ENCODE measurements at places on chromosomes 3 and 15.

- DNase-seq, result no peak
These were observed 54.7 kb upstream of the CTNNB1 start for GRCh38 chr3:41144631-41145030.

DNA sequence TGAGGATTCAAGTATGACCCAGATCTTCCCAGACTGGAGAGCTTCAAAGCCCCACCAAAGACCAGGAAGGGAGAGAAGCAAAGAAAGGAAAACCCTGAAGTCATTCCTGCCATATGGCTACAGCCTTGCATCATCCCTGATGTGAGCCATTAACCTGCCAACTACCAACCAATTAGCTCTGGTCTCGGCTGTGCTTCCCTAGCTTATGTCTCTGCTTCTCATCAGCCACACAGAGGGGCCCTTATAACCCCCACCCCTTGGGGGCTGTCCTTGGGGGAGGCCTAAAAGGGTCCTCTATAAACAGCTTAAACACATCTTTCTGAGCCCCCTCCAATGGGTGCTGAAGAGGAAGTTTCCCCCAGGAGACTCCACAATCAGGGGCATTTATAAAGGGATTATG, 52.8 kb downstream of the NOX5 start:
- DNase-seq, result no peak

- DNase-seq, result no peak
These were observed 10.9 kb downstream of the SMAD3 start for GRCh38 chr15:67076147-67076843.

- DNase-seq, result no peak
These were observed 6.9 kb downstream of the CRBN start for GRCh38 chr3:3172627-3173026.

DNA sequence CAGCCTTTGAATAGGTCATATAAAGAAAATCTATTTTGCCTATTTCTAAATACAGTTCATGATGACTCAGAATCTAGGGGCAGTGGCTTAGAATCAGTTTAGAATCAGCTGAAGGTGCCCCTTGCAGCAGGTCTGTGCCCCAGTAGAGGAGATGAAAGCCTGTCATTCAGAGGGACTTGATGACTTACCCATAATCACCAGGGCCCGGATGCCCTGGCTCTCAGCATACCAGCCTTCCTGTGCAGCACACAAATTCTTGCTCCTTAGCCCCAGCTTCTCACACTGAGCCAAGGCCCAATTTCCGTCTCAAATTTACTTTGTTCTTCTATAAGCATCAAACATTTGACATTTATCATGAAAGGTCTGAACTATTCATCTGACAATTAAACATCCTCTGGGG, 83.2 kb upstream of the EOMES start:
- no peak for DNase-seq

- peak; percentile 36 for DNase-seq
These were observed 263.0 kb downstream of the TLE3 start for GRCh38 chr15:69834761-69835160.

DNA sequence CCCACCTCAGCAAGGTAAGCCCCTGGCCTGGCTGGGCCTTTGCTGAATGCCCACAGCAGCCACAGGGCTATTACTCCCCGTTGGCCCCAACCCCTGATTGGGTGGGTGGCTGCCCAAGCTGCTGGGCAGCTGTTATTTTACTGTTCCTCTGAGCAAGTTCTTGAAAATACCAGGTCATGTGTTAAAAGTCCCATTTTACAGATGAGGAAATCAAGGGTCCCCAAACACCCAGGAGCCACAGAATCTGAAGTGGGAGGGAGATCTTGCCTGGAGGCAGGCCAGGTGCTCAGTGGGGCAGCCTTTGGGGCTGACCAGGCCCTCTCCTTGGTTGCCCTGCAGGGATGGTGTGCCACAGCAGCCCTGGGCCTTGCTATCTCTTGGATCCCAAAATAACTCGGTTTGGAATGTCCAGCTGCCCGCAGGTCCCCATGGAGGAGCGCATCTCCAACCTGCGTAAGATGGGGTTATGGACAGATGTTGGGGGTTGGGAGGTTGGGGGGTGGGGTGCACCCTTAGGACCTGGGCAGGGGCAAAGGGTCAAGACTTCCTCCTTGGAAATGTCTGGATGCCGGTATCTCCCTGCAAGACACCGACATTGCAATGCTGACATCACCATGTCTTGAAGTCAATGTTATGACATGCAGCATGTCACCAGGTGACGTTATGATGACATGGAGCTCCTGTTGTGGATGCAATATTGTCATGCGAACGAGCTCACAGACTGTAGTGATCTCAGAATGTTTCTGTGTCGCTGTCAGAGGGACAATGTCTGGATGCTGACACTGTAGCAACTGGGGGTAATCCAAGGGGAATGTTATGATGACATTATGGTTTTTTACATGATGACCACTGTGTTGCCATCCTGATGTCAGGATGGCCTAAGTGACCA, 13.3 kb upstream of the CSPG4 start:
- DNase-seq, result no peak

GRCh38 chr15:77507143-77507897, 86.6 kb downstream of the HMG20A start:
- no peak for DNase-seq

- DNase-seq, result no peak
These were observed 33.5 kb downstream of the TKT start for GRCh38 chr3:53222183-53222901.

GRCh38 chr15:35724626-35725025, 178.7 kb upstream of the DPH6 start:
- no peak for DNase-seq

DNA sequence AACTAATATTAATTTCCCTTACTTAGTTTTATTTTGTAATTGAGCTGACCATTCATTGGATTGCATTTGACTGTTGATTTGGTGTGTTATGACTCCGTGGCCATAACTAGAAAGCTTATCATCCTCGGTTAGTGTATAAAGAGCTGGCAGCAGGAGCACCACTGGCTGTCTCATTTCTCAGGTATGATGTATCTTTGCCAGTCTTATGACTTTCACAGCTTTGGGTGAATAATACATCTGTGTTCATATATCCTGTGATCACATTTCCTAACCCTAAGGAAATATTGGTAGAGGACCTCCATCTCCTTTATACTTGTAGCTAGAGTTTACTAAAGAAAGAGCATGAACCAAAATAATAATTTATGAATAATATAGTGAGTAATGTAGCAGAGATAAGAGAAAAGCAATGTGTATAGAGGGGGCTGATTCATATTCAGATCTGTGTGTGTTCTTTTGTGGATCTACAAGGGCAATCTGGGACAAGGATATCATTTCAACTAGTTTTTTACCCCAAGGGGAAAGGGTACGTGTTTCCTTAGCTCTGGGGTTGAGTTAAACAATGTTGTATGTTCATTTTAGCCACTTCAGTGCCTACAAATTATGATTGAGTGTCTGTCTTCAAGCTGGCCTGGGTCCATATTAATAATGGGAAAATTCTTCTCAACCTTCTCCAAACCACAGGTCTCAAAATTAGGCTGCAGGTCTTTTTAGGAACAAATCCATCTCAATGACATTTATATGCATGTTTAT, 901.7 kb downstream of the NTRK3 start:
- no peak for DNase-seq

DNA sequence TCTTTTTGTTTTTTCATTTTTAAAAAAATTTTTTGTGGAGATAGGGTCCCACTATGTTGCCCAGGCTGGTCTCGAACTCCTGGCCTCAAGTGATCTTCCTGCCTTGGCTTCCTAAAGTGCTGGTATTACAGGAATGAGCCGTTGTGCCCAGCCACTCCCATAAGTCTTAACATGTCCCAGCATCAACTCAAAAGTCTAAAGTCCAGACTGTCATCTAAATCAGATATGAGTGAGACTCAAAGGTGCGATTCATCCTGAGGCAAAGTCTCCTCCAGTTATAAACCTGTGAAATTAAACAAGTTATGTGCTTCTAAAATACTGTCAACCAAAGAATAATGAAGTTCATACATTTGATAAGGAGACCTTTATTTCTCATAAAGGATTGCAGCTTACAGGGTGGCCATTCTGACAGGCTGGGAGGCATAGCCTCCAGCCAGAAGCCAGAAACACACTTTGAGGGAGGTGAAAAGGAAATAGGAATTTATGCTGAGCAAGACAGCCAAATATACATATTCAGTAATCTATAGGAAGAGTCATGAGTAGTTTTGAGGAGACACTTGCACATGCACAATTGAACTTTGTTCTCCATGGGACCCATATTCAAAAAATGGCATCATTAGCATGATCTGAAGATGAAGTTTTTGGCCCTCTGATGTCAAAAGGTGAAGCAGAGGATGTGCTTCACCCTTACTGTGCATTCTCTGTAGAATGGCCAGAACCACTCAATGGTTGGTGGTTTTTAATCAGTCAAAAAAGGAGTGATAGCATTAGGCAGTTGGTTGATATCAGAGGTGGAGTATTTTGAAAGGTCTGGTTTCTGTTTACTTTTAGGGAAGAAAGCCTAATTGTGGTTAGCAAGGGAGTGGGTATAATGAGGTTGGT, 11.0 kb upstream of the ZNF662 start:
- no peak for DNase-seq

- DNase-seq, result peak; percentile 6
These were observed 219.7 kb upstream of the COL8A1 start for GRCh38 chr3:99418709-99419108.

DNA sequence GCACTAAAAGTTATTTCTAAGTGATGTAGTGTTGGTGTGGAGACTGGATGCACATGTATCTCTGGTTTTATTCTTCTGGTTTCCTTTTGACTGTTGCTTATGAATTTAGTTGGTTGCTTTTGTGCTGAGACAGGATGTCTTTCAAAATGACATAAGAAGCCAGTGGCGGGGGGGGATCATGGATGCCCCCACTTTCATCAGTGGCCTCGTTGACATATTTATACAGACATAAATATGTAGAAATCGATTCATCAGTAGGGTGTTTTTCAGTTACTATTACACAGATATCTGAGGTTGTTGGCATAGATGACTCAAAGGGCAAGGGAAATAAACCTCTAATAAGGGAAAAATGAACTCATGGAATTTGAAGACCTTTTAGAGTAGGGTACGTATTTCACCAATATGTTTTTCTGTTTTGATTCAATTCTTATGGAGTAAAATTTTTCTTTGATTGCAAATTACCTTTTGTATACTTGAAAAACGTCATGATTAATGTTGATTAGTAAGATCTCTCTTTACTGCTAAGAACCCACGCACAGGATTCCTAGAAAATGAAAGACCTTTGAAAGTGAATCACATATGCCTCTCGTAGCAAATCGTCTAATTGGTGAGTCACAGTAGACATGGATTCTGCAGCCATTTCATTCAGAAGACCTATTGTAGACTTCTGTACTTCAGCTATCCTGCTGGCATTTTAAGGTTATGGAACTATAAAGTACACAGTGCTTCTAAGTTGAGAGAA, 97.4 kb upstream of the RBMS3 start:
- no peak for DNase-seq

GRCh38 chr3:182261041-182261440, 532.3 kb upstream of the ATP11B start:
- DNase-seq, result no peak

GRCh38 chr3:42693530-42693930, 8.2 kb downstream of the KLHL40 start:
- DNase-seq, result no peak
